Eye (tissue), 1 donor: ENCODE measurements at places on chromosomes 5 and 9.

DNA sequence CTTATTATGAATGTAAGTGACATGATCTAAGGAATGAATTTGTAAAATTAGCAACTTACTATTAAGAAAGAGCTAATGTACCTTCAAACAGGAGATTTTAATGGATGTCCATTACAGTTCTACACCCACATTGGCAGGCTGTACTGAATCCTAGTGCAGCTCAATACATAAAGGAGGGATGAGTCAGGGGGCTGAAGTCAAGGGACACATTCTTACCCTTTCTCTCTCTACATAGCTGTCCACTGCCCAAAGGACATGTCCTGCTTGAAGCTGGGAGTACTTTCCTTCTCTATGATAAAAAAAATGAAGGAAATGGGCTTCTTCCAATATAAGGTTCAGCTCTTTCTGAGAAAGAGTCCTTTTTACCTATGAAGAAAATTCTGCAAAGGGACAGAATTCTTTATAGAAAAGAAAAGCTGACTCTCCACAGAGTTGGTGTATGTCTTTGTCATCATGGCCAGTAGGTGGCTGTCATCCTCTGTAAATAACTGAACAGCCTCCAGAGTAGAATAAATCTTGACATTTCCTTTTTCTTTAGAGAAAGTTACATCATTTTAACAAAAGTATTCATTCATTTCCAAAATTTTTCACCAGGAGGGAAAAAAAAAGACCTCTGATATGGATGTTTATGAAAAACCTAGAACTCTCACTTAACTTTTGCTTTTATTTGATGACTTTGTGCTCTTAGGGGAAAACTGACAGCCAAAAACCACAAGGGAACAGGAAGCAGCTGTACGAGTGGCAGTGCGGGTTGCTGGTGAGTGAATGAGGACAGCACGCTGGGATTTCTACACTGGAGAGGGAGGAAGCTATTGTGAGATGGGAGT lies 13.1 kb upstream of the IFNA14 start:
- peak; percentile 70 for DNase-seq

DNA sequence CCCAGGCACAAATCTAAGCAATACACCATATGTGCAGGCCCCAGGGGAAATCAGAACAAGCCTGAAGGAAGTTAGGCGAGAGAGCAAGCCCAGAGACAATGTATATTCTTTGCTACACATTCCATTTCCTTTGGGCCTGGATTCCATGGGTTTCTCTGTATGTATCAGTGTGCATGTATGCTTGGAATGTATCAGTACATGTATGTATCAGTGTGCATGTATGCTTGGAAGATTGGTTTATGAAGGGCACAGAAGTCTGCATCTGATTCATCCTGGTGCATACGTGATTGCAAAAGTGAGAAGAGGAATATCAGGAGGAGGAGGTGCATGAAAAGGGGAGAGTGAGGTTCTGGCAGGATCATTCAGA lies 232.6 kb upstream of the ANKRD55 start:
- DNase-seq: no peak

DNA sequence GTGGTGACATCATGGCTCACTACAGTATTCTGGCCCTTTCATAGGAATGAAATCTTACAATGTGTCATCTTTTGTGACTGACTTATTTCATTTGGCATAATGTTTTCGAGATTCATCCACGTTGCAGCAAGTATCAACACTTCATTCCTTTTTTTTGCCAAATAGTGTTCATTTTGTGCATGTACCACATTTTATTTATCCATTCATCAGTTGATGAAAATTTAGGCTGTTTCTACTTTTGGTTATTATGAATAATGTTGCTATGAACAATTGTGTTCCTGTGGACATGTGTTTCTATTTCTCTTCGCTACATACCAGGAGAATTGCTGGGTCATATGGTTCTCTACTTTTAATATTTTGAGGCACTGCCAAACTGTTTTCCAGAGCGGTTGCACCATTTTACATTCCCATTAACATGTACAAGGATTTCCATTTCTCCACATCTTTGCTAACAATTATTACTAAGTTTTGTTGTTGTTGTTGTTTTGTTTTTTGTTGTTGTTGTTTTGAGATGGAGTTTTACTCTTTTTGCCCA lies 43.5 kb downstream of the RMI1 start:
- DNase-seq: no peak

GRCh38 chr5:95591490-95591901 lies 28.4 kb upstream of the GPR150 start:
- no peak for DNase-seq

- DNase-seq: peak; percentile 70
Measured at GRCh38 chr5:120465436-120465961, 1.4 kb downstream of the PRR16 start.

DNA sequence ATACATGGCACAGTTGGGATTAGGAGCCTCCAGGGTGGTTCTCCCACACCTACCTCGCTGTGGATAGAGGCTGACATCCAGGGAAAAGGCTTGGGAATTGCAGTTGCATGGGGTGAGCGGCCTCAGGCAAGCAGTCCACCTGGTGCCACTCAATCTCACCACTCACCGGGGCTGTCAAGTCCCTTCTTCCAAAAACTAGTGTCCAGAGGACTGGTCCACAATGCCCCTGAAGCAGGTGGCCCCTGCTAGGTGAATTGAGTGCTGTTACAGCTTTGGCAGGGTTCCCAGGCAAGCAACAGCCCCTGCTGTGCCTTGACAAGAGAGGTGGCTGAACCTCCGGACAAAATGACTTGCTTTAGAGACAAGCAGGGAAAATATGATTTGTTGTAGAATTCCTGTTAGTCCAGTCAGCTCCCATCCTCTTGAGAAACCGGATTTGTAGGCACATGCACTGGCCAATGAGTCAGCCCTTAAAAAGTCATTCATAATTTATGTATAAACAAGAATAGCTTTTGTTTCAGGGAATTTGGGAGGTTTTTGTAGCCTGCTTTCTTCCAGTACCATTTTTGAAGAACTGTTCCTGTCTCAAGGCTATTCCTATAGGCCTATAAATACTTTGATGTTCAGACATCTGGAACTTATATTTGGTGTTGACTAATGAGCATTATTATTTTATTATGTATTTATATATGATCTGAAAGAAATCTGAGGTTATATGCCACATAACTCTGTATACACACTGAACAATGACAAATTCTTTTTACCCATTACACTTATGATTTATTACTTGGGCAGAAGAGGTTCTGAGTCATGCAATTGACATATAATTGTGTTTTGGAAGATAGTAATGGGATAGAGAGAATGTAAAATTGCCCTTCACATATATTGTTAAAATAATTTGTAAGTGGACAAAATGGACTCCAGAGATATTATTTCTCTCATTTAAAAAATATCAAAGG lies 411.1 kb downstream of the ACTL7B start:
- no peak for DNase-seq

GRCh38 chr9:131516930-131517329 lies 14.1 kb downstream of the UCK1 start:
- DNase-seq: no peak

GRCh38 chr5:149161026-149161687 lies 19.9 kb downstream of the ABLIM3 start:
- no peak for DNase-seq

DNA sequence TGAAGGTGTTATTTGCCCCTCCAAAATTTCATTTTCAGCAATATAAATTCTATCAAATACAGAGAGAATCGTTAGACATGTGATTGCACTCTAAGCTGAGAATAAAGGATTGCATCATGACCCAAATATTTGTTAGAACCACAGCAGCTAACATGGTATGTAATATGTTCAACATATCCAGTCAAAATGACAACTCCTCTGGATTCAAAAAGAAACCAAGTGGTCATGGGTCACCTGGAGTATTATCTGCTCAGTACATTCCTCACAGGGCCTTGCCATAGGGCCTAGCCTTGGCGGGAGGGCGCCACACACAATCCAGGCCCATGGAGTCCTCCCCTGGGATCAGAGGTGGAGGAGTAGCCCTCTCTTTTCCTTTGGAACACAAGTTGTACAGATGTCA lies 179.2 kb downstream of the HSD17B3 start:
- peak; percentile 60 for DNase-seq

GRCh38 chr9:128118971-128119665 lies 8.4 kb downstream of the PTGES2 start:
- no peak for DNase-seq

DNA sequence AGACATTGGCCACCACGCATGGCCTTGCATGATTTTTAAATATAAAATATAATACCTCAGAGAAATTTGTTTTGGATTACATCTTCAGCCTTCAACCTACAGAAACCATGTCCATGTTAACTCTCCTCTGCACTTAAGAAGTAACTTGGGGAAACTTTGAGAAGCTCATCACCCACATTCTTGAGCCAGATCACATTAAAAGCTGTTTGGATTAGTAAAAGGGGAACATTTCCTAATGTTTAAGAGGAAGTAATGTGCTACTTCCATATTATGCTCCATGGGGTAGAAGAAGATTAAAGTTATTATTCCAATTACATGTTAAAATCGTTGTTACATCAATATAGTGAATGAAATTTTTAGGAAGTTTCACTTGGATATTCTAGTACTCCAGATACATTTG lies 10.4 kb upstream of the CEP120 start:
- no peak for DNase-seq

DNA sequence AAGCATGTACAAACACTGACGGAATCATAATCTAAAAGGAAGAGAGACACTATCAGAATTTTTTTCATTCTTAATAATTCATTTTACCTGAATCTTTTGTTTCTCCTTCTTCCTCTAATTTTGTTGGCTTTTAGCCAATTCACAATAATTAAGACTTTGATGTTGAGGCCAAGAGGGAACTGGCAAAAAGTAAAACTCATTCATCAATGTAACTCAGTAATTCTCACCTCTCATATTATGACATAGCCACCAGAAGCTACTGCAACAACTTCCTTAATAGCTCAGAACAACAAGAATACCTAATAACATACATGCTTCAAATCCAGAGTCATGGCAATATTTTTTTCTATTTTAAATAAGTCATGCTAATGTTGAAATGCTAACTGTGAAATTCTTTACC lies 64.5 kb downstream of the MCTP1 start:
- no peak for DNase-seq

- no peak for DNase-seq
Measured at GRCh38 chr5:178237431-178238312, 5.1 kb upstream of the PHYKPL start.

DNA sequence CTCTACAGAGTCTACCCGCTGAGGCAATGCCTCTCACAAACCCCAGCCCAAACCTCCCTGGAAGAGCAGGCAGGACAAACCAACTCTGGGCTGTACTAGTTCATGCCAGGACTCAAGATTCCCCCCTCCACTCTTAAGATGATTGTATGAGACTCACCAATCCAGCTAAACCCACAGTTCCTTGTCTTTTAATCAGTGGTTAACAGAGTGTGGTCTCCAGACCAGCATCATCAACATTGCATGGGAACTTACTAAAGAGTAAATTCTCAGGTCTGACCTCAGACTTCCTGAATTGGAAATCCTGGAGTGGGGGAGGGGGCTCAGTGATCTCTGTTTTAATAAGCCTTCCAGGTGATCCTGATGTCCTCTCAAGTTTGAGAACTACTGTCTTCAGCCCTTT lies 240.9 kb downstream of the GAS1 start:
- DNase-seq: no peak

DNA sequence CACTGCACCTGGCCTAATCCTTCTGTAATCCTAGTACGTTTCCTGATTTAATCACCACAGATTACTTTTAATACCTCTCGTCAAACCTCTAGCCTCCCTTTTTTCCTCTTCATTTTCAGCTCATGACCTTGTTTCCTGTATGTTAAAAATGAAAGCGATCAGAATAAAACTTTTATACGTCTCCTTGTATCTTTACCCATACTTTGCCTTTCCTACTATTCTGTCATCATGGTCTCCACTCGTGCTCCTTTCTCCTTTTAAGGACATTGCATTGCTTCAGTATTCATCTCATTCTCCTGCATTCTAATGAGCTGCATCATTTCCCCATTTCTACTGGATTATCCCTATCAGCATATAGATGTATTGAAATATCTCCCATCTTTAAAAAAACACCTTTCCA lies 8.5 kb downstream of the CDC42SE2 start:
- DNase-seq: no peak

DNA sequence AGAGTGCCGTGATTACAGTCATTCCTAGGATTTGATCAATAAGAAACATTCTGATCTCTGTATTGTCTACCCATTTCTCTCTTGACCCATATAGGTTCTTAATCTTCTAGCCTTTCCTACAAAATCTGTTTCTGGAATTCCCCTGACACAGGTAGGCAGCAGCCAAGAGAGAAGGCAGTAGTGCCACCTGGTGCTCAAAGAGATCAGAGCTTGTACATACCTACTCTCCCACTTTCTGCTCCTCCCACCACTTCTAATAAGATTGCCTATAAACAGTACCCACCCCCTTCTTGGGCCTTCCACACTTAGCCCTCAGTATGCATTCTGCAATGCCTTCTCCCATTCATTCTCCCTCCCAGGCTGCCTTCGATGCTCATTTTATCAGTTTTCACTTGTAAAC lies 117.4 kb upstream of the RORB start:
- DNase-seq: peak; percentile 48
